ENCODE measurements at places on chromosomes 2 and 18.

- no peak for DNase-seq
Measured at GRCh38 chr2:63192889-63193774, 142.5 kb downstream of the OTX1 start.

GRCh38 chr2:25894135-25894830 is 16.0 kb upstream of the ASXL2 start:
- DNase-seq: peak; percentile 9

GRCh38 chr2:43088143-43089073 is 138.0 kb downstream of the ZFP36L2 start:
- DNase-seq: no peak

DNA sequence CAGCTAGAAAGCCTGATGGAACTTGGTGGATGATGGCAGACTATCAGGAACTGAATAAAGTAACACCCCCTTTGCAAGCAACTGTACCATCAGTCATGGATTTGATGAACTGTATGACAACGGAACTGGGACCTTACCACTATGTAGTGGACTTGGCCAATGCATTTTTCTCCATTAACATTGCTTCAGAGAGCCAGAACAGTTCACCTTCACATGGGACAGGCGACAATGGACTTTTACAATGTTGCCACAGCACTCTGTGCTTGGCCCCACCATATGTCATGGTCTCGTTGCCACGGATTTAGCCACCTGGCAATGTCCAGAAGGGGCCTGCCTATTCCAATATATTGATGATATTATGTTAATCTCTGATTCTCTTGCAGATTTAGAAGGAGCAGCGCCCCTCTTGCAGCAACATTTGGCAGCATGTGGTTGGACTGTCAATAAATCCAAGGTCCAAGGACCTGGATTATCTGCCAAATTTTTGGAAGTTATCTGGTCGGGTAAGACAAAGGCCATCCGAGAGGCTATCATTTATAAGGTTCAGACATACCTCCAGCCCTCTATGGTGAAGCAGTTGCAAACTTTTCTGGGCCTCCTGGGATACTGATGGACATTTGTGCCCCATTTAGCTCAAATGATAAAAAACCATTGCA is 52.2 kb upstream of the ZC3H15 start:
- DNase-seq: no peak

DNA sequence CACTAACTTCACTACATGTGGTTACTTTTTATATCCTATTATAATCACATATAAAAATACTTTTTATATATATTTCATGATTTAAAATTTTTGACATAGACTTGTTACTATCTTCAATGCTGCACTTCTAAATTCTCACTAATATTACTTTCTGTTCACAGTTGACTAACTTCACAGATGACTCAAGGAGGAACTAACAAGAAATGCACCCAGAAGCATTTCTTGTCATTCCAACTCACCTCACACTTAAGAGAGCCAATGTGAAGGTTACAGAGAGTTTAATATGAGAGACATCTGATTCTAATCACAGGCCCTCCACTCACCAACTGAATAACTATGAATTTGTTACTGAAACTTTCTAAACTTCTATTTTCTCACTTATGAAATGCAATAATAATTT is 399.8 kb upstream of the SLC8A1 start:
- no peak for DNase-seq

DNA sequence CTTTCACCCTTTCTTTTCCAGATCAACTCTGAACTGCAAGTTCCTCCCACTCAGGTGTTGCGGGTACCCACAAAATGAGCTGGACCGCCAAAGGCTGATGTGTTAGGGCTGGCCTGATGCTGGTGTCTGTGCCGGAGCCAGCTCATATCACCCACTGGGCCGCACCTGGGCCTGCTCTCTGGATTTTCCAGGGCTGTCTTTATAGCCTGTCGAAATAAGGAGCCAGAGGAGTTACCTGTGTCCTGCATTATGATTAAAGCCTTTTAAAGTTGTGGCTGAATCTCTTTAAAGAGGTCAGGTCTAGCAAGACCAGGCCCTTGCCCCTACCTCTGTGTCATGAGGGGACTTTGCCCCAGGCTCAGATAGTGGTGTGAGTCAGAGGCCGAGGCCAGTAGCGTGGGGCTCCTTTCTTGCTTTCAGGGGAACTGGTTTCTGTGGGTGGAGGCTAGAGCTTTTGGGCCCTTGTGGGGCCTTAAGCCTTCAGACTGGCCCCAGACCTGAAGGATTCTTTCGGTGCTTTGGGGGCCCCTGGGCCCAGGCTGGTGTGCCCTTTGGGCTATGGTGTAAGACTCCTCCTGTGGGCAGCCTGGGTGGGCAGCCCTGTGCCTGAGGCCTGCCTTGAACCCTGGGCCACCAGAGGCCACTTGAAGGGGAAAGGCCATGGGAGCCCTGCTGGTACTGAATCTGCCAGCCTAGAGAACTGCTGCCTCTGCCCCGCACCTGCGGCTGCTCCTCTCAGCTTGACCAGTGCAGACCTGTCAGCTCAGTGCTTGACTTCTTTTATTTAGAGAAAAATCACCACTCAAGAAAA is 21.3 kb downstream of the OTOF start:
- DNase-seq: no peak

DNA sequence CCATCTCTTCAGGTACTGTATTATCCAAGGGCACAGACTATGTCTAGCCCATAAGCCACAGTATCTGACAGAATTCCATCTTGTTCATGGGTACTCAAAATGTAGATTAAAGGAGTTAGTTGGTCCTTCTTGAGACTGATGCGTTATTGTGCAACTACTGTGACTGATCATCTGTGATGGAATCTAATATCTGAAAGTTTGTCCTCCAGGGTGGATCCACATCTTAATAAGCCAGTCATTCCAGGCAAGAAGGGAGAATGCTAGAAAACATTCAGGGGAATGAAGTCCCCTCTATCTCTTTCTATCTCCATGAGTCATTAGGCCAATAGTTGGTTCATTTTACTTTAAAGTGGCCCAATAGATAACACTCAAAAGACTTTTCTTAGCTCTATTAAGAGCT is 252.6 kb downstream of the EXOC6B start:
- no peak for DNase-seq

DNA sequence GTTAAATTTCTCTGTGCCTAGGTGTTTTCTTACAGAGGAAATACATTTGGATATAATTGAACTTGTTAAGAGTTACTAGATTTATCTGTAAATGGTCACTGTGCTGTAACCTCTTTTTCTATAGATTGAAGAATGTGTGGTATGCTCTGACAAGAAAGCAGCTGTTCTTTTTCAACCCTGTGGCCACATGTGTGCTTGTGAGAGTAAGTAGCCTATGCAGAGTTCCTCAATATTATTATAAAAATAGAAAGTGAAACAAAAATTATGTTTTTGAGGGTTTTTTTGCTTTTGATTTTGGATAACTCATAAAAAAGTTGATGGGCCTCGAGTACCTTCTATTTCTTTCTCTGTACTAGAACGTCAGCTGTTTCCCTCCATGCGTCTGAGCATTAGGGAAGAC is 112.4 kb downstream of the MIB1 start:
- DNase-seq: no peak

DNA sequence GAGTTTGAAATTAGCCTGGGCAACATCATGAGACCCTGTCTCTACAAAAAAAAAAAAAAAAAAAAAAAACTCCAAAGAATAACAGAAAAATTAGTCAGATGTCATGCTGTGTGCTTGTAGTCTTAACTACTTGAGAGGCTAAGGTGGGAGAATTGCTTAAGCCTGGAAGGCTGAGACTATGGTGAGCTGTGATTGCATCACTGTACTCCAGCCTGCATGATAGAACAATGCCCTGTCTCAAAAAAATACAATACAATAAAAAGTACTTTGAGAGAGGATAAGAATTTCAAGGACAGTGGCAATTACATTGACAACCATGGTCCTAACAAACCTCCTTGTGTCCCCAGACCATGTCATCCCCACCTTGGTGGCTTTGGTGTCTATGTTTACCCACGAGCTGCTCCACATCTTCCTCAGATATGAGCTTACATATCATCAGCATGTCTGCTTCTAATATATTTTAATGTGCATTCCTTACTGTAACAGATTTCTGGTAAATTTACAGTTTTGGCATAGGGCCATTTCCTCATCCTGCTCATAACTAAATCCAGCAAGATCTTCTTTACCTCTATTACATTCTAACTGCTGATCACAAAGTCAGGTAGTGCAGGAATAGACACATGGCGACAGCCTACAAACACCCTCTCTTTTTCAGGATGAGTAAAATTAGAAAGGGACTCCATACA is 437.7 kb upstream of the HNRNPA3 start:
- peak; percentile 40 for DNase-seq

GRCh38 chr18:59893971-59894370 is 5.8 kb upstream of the PMAIP1 start:
- DNase-seq: no peak

GRCh38 chr2:205650931-205651330 is 31.4 kb upstream of the NRP2 start:
- DNase-seq: no peak

DNA sequence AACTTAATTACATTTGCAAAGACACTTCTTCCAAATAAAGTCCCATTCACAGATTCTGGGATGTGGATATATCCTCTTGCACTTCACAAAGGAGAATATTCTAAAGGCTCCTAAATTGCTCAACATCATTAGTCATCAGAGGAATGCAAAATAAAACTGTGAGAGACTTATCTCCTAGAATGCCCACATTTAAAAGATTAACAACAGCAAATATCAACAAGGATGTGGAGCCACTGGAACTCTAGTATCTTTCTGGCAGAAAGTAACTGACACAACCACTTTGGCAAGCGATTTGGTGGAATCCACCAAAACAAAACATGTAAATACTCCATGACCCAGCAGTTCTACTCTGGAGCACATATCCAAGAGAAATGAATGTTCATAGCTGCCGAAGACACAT is 4.6 kb downstream of the NEU2 start:
- peak; percentile 70 for DNase-seq

GRCh38 chr2:118841450-118841827 is 6.0 kb downstream of the EN1 start:
- DNase-seq: no peak

GRCh38 chr18:64707052-64707451 is 558.2 kb upstream of the LINC00305 start:
- no peak for DNase-seq

DNA sequence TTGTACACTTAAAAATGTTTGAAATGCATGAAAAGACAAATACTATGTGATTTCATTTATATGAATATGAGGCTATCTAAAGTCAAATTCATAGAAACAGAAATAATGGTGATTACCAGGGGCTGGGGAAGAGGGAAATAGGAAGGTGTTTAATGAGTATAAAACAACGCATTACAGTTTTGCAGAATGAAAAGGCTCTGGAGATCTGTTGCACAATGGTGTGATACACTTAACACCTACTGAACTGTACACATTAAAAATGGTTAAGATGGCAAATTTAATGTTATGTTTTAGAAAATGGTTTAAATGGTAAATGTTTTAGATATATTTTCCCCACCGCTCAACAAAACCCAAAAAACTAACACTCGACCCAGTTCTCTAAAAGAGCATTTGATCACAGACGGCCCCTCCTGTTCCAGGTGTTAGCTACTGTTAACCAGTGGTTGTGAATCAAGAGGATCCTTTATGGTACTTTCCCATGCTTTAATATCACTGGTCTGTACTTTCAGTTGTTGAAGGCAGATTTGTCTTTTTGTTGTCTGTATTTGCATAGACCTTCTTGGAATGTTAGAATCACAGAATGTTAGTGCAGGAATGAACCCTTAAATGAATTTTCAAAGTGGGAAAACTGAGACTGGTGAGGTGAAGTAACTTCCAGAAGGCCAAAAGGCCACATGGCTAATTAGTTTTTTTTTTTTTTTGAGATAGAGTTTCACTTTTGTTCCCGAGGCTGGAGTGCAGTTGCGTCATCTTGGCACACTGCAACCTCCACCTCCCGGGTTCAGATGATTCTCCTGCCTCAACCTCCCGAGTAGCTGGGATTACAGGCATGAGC is 10.2 kb downstream of the RAB10 start:
- peak; percentile 76 for DNase-seq

DNA sequence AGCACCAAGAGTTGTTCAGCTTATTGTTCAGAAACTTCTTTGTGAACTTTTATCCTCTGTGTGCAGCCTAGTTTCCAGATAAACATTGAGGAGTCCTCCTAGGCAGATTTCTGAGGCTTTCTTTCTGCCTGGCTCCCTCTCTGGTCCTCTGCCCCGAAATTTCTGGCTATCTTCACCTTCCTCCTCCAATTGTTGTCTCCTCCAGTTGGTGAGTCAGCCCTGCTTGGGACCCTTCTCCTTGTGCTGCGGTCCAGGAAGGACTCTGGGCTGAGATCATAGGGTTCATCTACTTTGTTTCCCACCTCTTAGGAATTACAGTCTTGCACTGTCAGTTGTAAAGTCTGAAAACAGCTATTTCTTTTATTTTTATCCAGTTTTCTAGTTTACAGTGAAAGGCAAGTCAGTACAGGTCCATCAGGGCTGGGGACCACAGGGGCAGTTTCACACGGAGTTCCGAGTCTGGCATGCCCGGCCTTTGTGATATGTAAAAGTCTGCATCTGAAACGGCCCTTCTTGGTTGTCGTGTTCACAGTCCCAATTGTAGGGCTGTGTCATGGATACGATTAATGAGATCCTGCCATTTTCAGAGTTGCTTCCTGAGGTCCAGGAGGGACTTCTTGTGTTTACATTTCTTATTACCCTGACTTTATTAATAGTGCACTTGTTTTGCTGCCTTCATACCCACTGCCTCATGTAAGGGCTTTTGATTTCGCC is 100.8 kb downstream of the SMC6 start:
- no peak for DNase-seq

DNA sequence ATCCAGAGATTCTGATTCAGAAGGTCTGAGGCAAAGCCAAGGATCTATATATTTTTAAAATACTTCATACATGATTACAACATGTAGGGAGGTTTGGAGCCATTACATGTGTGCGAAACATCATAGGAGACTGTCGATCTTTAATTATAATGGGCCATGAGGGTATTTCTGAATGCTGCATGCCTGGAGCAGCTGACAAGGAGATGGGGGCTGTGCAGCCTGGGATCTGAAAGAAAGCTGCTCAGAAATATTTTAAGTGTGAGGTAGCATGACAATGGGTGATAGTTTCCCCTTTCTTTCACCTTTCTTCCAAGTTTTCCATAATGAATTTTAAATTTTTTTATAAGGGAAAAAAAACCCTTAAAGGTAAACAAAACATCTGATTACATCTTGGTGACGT is 102.0 kb upstream of the DNMT3A start:
- no peak for DNase-seq

GRCh38 chr2:131056204-131056931 is 36.9 kb downstream of the FAM168B start:
- no peak for DNase-seq

DNA sequence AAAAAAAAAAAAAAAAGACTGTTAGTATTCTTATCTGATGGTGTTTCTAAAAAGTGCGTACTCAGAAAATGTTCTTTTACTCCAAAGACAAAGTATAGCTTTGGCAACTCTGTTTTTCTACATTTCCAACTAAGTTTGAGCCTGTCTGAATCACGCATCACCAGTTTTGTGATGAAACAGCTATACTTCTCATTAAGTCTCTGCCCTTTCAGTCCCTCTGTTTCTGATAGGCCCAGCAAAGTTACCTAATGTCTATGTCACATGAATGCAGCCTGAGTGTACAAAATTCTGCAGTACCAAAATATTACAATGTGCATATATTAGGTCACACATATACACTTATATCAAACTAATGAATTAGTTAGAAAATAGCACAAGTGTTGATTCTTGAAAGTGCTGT is 22.4 kb downstream of the TWSG1 start:
- no peak for DNase-seq

GRCh38 chr18:61949946-61950345 is 57.1 kb upstream of the RNF152 start:
- peak; percentile 94 for DNase-seq

GRCh38 chr2:49950646-49951045 is 796.3 kb upstream of the FSHR start:
- no peak for DNase-seq

All from MCF 10A (cell line).